Fibroblast of villous mesenchyme (primary cell): ENCODE measurements at places on chromosomes 2 and 18. TPM values are rescaled to one million over a fixed set of nuclear protein-coding genes. Genes with fewer than 3 reads are reported as not detected.

The DPP4 gene
- 58.6 and 130 TPM in 2 replicates for total RNA-seq

The ZSWIM2 gene
- 0.43 TPM in 1 of 2 replicates, not detected in the other for total RNA-seq

The NEUROD1 gene
- total RNA-seq, result not detected in 2 replicates

The ANKRD62 gene
- not detected in 2 replicates for total RNA-seq

The AGBL5 gene
- total RNA-seq, result 27.7 and 35.0 TPM in 2 replicates

The ALK gene
- not detected in 2 replicates for total RNA-seq

The VRK2 gene
- total RNA-seq, result 26.7 and 29.4 TPM in 2 replicates

The CDH19 gene
- total RNA-seq, result not detected in 2 replicates

The CRIM1 gene
- 729 and 949 TPM in 2 replicates for total RNA-seq

The PTPRM gene
- total RNA-seq, result 48.6 and 56.1 TPM in 2 replicates

The ZNF892 gene
- total RNA-seq, result 4.2 and 5.6 TPM in 2 replicates

The POLR1A gene
- 23.8 and 33.7 TPM in 2 replicates for total RNA-seq
